Activated naive CD8-positive, alpha-beta T cell treated with anti-CD3 and anti-CD28 coated beads, Interleukin-2, amount 10 ng/mL, durations not matched to agents 7 days and 5 days (primary cell): ENCODE measurements at places on chromosomes 12 and 14. TPM values are rescaled to one million over a fixed set of nuclear protein-coding genes. Genes with fewer than 3 reads are reported as not detected.

Gene BICDL1
- 100 TPM for total RNA-seq

Gene SDR9C7
- total RNA-seq: not detected

Gene RIN3
- 80.5 TPM for total RNA-seq

Gene FERMT2
- total RNA-seq: 0.14 TPM

Gene RFLNA
- total RNA-seq: not detected

Gene CLEC1B
- not detected for total RNA-seq

Gene UNC119B
- total RNA-seq: 19.5 TPM

Gene KCNH5
- not detected for total RNA-seq

Gene DIO3
- not detected for total RNA-seq

- DNase-seq: no peak
Measured at GRCh38 chr14:65096323-65097089, 5.8 kb downstream of the MAX start.

DNA sequence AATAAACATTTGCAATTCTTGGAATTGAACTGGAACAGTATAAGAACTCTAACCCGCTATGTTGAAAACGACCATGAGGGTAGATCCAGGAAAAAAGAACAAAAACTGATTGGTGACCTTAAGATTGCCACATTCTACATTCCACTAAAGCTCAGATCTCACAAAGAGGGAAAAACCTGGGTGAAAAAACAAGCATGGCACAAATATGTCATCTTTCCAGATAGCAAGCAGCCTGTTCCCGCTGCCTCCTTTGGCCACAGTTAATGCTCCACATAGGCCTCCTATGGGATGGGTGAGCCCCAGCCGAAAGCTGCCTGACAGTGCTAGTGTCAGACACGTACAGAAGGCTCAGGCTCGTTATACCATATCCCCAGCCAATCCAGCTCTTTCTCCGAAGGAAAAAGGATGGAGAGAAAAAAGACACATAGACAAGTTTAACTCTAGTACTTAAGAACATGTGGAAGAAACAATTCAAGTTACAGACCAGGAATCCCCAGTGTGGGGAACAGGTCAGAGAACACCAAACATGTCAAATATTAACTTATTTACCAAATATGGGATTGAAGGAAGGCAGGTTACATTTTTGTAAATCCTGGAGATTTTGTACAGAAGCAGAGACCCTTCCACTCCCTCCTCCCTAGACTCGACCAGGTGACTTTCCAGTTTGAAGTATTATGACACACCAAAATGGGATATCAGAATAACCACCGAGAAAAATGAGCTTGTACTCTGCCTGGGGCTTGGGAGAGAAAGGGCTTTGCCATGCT, 14.7 kb downstream of the LETMD1 start:
- DNase-seq: no peak

- no peak for DNase-seq
Measured at GRCh38 chr14:60681271-60681670, 32.0 kb upstream of the SIX1 start.

GRCh38 chr12:112303004-112303403, 79.2 kb downstream of the HECTD4 start:
- no peak for DNase-seq

- no peak for DNase-seq
Measured at GRCh38 chr14:75454963-75455546, 27.2 kb downstream of the JDP2 start.

DNA sequence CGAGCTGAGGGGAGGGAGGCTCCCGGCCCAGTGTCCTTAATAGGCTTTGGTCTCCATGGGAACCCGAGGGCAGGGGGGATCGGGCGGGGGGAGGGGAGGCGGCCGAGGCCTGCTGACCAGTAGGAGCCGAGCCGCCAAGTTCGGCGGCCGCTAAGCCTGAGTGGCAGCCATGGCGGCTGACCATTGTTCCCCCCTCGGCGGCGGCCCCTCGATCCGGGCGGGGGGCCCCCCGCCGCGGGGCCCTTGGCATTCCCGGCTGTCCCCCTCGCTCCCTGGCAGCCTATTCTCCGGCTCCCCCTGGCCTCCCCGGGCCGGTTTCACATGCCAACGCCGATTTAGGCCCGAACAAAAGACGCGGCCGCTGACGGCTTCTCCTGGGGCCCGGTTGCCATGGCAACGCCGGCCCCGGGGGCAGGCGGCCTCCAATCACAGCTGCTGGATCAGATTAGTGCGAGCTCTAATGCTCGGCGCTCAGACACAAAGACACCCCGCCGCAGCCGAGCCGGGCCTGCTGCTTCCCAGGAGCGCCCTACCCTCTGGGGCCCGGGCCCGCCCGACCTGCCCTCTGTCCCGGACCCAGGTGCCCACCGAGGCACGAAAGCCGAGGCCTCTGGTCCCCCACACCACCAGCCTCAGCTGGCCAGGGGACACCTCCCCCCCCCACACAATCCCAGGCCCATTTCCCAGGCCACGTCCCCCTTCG, 7.3 kb downstream of the MSI1 start:
- peak; percentile 43 for DNase-seq

DNA sequence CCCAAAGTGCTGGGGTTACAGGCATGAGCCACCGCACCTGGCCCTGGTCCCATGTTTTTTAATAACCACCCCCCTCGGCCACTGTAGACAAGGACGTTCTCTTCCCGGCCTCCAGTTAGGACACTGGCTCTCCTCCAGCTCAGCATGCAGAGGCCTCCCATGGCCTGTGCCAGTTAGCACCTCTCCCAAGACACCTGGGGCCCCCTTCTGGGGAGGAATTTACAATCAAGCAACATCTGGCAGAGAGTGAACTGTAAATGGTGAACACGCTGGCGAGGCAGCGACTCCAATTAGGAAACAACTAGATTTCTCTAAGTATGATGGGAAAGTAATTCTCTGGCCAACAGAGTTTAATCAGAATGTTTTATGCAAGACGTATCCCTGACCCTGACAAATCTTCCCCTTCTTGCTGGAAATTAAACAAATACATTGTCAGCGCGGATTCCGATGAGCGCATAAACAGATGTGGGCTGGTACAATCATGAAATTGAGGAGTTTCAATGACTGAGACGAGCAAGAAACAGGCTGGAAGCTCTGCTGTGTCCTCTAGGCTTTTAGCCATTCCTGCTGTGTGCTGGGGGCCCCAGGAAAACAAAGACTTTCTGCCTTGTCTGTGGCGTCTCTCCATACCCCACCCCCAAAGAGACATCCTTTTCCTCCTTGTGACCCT, 61.7 kb upstream of the DLK1 start:
- DNase-seq: no peak

DNA sequence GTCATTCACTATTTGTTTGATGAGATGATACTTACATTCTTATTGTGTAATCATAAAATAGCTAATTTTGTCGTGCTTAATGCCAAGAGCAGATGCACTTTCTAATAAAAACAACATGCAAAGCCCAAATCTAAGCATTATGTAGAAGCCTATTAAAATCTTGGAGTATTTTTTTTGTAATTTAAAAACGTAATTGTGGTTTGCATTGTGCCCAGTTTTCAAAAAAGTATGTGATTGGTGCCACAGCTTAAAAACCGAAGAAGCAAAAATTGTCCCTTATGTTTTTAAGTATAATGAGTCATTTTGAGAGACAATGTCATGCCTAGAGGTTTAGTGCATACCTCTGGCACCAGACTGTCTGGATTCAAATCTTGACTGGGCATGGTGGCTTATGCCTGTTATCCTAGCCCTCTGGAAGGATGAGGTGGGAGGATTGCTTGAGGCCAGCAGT, 464.8 kb upstream of the RGS6 start:
- DNase-seq: no peak

DNA sequence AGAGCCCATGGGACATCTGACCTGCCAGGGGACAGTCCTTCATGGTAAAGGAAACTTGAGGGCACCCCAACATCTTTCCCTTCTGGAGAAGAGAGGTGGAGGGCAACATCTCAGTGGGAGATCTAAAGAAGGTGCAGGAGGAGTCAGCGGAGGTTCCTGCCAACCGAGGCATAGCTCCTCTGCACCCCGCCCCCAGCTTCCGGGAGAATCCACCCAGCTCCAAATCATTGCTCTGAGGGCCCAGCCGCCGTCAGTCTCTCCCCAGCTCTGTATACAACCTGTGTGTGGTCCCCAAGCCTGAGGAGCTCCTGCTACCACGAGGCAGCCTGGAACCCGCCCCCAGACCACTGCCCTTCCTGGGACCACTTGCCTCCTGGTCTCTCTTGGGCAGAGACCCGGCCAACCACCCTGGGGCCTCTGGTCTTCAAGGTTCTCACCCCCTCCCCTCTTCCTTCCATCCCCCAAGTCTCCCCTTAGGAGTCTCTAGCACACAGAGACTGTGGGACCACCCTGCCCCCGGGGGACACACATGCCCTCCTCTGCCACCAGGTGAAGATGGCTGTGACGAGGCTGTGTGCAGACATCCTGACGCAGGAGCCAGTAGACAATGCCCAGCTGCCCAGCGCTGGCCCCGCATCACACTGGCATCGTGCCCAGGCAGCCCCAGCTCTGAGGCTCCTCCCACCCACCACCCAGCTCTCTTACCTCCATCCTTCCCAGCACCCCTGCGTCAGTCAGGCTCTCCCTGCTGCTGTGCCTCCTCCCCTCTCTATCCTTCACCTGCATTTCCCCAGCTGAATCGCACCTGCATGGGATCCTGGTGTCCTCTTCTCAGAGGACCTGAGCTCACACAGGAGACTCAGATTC, 13.0 kb upstream of the NUDT14 start:
- DNase-seq: peak; percentile 66

- no peak for DNase-seq
Measured at GRCh38 chr12:67807814-67808213, 159.3 kb downstream of the DYRK2 start.

DNA sequence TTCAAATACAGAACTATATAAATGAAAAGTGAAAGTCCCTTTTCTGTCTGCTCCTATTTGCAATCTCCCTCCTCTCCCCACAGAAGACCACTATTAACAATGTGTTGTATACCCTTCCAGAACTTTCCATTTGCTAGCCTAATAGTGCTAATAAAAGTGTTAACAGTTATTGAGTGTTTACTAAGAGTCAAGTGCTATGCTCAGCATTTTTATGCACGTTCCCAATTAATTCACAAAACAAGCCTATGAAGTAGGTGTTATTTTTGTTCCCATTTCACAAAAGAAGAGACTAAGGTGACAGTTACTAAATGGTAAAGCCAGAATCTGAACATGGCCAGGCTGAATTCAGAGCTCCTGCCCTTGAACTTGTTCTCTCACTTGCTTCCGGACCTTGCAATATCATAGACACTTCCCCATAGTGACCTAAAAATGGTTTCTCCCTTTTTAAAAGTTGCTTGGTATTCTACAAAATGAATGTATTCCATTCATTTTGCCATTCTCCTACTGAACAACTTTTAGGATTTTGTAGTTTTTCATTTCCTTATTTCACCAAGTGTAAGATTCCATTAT, 1.6 kb upstream of the PRKAB1 start:
- no peak for DNase-seq

DNA sequence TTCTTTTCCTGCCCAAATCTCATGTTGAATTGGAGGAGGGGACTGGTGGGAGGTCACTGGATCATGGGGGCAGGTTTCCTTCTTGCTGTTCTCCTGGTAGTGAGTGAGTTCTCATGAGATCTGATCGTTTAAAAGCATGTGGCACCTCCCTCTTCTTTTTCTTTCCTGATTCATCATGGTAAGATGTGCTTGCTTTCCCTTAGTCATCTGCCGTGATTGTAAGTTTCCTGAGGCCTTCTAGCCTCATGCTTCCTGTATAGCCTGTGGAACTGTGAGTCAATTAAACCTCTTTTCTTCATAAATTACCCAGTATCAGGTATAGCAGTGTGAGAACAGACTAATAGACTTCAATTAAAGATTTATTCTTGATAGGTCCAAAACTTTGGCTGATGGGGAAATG, 83.5 kb downstream of the CAND1 start:
- no peak for DNase-seq
